ENCODE measurements at places on chromosomes 4 and X. TPM values are rescaled to one million over a fixed set of nuclear protein-coding genes. Genes with fewer than 3 reads are reported as not detected.

GRCh38 chrX:123918106-123918721 is 43.3 kb upstream of the STAG2 start:
- no peak for DNase-seq

Gene ANKRD50
- total RNA-seq: 21.0 TPM

DNA sequence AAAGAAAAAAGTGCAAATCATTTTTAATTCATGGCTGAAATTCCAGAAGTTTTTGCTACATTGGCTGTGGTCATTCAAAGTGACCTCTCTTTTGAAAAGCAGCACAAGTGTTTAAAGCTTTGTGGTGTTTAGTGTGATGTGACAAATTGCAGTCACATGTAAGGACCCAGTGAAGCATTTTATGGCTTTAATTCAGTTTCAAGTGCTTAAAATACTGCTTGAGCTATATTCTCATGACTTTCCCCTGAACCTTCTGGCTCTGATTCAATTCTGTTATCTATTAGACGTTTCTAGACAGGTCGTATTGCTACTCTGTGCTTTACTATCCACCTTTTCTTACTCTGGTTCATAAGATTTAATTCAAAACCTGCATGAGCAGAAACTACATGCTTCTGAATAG is 105.8 kb downstream of the FAT4 start:
- no peak for DNase-seq

GRCh38 chr4:76539979-76540378 is 105.0 kb downstream of the SHROOM3 start:
- no peak for DNase-seq

Gene CT45A5
- total RNA-seq: not detected

Gene DCAF12L1
- total RNA-seq: not detected

DNA sequence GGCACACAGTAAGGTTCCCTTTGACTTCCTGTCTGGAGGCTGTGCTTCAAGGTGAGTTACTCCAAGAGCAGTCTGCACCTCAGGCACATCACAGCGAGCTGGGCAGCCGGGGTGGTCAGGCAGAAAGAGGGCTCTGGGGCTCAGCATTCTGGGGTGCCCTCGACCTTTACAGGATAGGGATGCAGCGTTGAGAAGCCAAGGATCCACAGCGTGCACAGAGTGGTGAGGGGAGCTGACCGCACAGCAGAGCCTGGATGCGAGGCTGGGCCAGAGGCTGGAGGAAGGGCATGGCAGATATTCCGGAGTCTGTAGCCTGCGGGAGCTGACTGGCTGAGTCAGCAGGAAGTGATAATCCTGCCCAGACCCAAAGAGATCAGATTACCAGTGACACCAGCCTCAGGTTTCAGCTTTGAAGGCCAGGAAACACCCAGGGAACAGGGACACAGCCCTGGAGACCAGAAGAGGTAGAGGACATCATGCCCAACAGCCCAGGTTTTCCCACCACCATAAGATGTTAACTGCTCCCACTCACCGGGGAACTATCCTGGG is 38.4 kb upstream of the PDLIM3 start:
- peak; percentile 92 for DNase-seq

DNA sequence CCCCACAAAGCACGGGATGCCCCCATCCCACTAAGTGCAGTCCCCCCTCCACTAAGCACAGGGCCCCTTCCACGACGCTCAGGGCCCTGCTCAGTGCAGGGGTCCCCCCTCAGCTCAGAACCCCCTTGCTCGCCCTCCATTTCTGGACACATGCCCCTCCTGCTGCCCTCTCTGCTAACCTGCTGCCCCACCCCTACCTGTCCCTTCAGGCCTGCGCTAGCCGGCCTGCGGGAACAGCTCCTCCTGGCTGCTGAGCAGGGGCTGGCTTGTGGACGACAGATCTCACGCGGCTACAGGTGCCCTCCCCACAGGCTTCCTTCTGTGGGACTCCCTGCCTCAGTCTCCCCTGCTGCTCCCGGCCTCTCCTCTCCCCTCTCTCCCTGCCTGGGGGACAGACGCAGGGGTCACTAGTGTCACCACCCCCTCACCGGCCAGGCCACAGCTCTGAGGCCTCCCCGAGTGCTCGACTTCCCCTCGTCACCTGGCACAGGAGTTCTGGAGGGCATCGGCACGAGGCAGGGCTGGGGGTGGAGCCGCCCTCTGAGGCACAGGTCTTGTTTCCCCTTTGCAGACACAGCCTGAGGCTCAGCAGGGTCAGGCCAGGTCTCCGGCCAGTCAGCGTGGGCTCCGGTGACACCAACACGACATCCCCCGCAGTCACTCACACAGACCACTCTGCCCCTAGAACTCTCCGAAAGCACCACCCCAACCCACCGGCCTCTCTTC is 21.6 kb downstream of the GAK start:
- DNase-seq: no peak

GRCh38 chr4:140302151-140302859 is 71.1 kb upstream of the SCOC start:
- no peak for DNase-seq

Gene RIPPLY1
- 14.6 TPM for total RNA-seq

- DNase-seq: no peak
These were observed 18.5 kb downstream of the TENM3 start for GRCh38 chr4:182261651-182262223.

Gene PRR32
- total RNA-seq: not detected

All from SJCRH30 (cell line).